ENCODE measurements at places on chromosomes 5 and 9. TPM values are rescaled to one million over a fixed set of nuclear protein-coding genes. Genes with fewer than 3 reads are reported as not detected.
A peak's percentile ranks its signal among the peaks of the same experiment; 100 is the strongest.

Gene CCNO
- not detected for total RNA-seq

Gene PPP1R26
- 18.5 TPM for total RNA-seq

Gene ADGRV1
- total RNA-seq, result not detected

Gene CCL28
- 0.81 TPM for total RNA-seq

DNA sequence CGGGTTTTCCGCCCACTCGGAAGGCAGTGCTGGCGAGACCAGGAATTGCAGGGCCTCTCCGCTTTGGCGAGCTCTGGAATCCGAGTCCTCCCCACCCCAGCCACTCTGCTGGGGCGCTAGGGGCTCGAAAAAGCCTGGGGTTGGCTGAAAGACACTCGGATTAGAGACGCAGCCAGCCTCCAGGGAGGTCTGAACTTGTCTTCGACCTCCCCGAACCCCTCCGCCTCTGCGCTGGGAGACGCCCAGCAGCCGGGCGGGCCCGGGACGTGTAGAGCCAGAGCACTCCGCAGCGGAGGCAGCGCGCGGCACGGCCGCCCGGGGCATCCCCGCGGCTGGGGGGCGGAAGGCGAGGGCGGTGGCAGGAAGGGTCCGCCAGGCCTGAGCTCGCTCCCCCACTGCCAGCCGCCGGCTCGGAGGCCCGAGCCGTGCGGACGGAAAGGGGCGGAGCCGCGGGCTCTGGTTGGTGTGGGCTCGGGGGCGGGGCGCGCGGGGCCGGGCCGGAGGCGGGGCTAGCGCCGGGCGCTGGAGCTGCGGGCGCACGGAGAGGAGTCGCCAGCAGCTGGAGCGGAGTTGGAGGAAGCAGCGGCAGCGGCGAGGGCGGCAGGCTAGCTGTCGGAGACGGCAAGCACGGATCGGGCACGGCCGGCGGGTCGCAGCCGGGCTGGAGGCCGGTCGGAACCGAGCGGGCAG, at the start of gene PIK3R1:
Gene PIK3R1, plus strand, starts transcription at position 549 of the 690 bp plus-strand sequence. CDS start 10,920 bp downstream, outside the sequence.
- peak; percentile 99 for DNase-seq

DNA sequence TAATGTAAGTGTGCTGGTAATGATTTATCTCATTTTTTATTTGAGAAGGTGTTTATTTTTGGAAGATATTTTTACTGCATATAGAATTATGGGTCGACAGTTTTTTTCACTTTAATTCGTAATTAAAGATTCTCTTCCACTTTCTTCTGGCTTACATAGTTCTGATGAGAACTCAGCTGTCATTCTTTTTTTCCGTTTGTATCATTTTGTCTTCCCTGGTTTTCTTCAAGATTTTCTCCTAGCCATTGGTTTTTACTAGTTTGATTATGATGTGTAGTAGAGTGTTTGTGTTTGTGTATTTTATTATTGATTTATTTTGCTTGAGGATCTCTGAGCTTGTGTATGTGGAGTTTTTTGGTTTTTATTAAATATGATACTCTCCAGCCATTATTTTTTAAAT, 21.7 kb downstream of the SLF1 start:
- DNase-seq, result no peak

- DNase-seq, result no peak
Measured at GRCh38 chr9:84238652-84239051, 101.9 kb downstream of the SLC28A3 start.

DNA sequence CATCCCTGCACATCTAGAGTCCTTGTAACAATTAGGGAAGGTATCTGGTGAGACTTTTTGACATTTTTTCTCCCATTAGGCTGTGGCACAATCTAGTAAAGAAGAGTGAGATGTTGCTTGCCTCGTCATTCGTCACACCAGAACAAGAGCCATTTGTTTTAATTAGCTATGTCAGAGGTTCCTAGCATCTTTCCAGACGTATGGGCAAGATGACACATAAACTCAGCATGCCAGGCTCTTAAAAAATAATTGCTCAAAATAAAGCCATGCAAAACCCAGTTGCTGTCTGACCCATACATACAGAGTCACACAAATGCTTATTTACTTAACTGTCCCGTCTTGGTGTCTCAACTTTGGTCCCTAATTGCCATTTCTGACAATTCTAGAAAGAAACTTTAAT, 125.9 kb downstream of the TRPM3 start:
- DNase-seq, result no peak

- no peak for DNase-seq
Measured at GRCh38 chr9:136651860-136652259, 10.9 kb upstream of the EGFL7 start.

DNA sequence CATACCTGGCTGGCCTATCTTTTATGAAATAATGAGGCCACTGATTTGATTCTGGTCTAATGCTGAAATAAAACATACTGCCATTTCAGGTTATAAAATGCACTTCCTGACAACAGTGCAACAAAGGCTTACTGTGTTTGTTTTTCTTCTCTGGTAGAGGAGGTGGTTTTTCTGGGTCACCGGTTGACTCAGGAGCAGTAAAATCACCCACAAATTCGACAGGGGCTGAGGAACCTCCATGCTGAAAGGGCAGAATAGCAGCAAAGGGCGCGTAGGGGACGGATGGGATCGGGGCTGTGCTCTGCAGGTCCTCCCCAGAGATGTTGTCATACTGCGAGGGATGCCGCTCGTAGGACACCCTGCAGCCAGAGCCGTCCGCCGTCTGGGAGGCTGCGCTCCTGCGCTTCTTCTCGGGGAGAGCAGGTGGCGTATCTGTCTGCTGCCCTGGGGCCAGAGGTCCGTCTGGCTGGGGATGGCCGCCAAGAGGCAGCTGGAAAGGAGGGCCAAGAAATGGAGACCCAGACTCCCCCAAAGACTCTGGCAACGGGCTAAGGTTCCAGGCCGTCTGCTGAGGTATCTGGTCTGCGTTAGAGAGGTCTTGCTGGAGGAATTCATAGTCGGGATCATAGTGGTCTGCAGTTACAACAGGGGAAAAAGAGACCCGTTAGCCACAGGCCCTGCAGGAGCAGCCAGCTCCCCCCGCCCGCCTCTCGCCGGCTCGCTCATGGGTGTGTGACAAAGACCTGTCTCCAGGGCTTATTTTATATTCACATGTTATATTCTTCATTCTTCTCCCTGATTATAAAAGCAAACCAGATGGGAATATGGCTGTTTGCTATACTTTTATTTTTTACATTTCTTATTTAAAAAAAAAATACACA, 80.7 kb downstream of the PRRT1B start:
- DNase-seq, result no peak

GRCh38 chr5:136734628-136735027, 369.3 kb upstream of the TRPC7 start:
- DNase-seq, result no peak

DNA sequence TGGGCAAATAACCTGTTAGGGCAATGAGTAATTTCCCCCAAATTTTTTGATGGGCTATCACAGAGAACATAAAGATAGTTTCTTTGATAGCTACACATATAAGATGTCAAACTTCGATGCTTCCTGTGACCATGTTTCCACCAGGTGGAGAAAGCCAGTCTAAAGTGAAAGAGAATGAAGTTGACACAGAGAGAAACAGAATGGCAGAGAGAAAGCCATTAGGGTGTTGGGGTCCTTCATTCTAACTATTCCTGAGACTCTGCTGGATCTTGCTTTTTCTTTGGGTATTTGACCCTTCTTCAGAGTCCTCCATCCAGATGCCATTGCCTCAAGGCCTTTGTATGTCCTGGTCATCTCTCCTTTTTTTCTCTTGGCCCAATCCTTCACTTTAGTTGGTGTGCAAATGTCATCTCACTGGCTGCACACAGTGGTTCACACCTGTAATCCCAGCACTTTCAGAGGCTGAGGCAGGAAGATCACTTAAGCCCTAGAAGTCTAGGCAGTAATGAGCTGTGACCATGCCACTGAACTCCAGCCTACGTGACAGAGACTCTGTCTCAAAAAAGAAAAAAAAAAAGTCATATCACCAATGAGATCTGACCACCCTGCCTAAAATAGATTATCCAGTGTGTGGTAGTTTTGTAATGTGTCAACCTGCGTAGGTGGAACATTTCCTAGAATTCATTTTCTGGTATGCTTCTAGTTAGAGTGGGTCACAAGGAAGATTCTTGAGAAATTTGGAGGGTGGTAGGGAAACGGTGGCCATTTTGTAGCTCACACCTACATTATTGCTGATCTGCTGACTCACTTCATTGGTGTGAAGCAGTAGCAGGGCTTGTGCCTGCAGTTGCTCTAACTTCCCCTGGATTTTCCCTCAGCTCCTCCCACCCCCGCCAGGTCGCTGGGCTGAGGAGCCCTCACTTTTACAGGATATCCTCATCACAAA, 20.8 kb upstream of the KIF2A start:
- no peak for DNase-seq

DNA sequence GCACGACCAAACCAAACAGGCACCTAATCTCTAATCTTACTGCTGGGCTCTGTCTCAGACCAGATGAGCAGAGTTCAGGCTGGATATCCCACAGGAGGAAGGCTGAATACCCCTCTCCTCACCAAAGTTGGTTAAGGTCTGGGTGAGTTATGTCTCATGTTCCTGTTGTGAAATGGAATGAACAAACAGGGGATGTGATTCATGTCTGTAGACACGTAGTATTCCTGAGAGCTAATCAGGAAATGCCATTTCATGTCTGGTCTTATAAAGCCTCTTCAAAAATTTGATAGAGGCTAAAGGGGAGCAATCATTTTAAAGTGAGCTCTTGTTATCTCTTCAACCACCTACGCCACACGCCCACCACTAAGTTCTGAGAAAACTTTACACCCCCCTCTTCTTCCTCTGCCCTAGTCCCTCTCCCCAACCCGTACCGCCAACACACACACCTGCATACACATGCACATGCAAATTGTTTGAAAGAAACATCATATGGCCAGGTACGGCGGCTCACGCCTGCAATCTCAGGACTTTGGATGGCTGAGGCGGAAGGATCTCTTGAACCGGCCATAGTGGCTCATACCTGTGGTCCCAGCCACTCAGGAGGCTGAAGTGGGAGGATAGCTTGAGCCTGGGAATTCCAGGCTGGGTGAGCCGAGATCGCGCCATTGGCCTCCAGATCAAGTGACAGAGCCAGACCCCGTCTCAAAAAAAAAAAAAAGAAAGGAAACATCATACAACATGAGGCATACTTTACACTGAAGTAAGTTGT, 69.8 kb upstream of the RAI14 start:
- no peak for DNase-seq

GRCh38 chr9:129551393-129551973, 69.4 kb downstream of the C9orf50 start:
- peak; percentile 40 for DNase-seq

DNA sequence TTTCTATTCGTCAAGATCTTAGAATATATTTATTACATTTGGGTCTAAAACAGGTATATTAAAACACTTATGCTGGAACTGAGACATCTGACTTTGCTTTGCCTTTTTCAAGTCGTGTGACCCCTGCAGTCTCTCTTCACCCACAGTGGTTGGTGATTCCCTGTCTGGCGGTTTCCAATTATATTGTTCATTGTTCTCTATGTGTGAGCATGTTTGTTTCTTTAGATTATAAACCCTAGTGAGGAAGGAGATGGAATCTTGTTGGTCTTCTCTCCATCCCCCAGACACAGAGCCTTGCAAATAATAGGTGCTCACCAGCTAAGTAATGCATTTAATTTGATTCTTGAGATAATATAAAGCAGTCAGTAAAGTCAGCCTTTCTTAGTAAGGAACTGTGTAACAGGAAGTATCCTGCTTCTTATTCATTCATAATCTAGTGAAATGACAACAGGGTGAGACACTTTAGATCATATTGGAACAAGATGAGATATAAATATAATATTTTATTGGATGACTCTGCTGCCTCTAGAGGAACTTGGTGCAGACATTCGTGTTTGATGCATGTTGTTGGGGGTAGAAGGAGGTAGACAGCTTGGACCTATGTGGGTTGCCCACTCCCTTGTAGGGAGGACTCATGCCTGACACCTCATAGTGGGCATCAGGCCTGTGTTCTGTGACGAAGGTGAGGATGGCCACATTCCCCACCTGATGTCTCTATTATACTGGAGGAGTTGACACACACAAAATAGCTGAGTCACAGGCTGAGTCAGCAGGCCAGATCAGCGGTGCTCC, 88.1 kb downstream of the FGF1 start:
- no peak for DNase-seq

- no peak for DNase-seq
Measured at GRCh38 chr5:139670369-139671095, 22.4 kb downstream of the CXXC5 start.

GRCh38 chr9:130713286-130713960, 19.8 kb downstream of the EXOSC2 start:
- no peak for DNase-seq

GRCh38 chr5:168135897-168136296, 155.5 kb upstream of the WWC1 start:
- no peak for DNase-seq

DNA sequence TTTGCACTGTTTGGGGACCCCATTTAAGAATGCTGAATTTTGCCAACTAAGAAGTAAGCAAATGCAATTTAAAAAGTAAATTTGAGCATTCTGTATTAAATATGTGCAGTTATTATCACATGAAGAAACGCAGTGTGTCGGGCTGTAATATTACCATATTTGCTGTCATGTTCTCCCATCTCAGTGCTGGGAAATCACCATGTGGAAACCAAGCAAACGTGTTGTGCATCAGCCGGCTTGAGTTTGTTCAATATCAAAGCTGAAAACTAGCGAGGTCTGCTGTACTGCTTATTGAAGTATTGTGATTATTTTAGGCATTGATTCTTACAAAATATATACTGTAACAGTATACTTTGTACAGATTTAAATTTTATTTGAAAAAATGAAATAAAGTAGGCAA, 2.6 kb downstream of the IGIP start:
- DNase-seq, result no peak

GRCh38 chr9:126398403-126399058, 71.9 kb downstream of the MVB12B start:
- peak; percentile 93 for DNase-seq
